Stimulated activated naive CD4-positive, alpha-beta T cell treated with Interleukin-2 at 50 U/mL for 16 hours (primary cell): ENCODE measurements at places on chromosomes 12 and 14.

DNA sequence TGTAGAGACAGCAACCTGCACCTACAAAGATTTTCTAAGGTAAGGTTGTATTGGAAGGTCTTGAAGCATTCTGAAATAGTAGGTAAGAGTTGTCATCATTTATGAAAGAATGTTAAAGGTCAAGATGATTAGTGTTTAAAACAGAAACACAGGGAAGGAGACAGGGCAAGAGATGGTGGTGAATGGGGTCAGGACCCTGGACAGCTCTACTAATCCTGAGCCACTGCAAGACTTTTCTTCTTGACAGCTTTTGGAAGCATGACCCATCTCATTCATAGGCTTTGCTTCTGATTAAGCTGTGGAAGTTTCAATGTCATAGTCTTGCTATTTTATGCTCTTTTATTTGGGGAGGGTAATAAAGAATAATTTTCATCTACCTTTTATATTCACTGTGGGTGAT, 75.5 kb upstream of the CAND1 start:
- no peak for DNase-seq

DNA sequence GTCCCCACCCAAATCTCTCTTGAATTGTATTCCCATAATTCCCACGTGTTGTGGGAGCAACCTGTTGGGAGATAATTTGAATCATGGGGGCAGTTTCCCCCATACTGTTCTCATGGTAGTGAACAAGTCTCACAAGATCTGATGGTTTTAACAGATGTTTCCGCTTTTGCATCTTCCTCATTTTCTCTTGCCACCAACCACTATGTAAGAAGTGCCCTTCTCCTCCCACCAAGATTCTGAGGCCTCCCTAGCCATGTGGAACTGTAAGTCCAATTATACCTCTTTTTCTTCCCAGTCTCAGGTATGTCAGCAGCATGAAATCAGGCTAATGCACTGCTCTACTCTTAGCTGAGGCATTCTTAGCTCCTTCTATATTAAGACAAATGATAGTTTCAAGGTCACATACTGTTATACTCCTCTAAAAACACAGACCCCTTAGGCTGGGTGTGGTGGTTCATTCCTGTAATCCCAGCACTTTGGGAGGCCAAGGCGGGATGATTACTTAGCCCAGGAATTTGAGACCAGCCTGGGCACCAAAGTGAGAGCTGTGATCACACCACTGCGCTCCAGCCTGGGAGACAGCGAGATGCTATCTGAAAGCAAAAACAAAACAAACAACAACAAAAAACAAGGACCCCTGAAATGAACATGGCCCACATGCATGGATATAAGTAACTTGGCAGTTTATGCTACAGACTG, 3.6 kb downstream of the SCAF11 start:
- no peak for DNase-seq

GRCh38 chr12:14810167-14810952, 3.6 kb downstream of the SMCO3 start:
- no peak for DNase-seq

DNA sequence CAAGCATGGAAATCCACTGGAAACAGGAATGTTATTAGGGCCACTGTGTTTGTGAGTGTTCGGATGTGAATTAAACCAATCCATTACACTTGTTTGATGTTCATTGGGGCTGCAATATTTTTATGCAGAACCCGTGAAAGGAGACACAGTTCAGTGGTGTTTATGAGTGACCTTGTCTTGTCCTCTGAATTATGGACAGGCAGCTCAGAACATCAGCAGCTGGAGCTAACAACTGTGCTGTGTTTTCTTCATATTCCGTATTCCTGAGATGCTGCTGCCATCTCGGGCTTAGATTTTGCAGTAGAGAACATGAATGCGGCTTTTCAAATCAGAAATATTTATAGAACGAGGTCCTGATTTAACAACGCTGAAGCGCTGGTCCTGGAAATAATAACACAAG, 20.3 kb upstream of the CACNA1C start:
- DNase-seq: no peak

GRCh38 chr14:32102152-32102787, 25.2 kb downstream of the ARHGAP5 start:
- no peak for DNase-seq

GRCh38 chr14:52397844-52398243, 83.7 kb downstream of the PTGER2 start:
- no peak for DNase-seq

- no peak for DNase-seq
These were observed 84.6 kb downstream of the OTOGL start for GRCh38 chr12:80183939-80184338.

- no peak for DNase-seq
These were observed 444.4 kb downstream of the NRXN3 start for GRCh38 chr14:78614593-78614992.

GRCh38 chr14:67358924-67359774, 455 bp downstream of the ATP6V1D start:
- no peak for DNase-seq

DNA sequence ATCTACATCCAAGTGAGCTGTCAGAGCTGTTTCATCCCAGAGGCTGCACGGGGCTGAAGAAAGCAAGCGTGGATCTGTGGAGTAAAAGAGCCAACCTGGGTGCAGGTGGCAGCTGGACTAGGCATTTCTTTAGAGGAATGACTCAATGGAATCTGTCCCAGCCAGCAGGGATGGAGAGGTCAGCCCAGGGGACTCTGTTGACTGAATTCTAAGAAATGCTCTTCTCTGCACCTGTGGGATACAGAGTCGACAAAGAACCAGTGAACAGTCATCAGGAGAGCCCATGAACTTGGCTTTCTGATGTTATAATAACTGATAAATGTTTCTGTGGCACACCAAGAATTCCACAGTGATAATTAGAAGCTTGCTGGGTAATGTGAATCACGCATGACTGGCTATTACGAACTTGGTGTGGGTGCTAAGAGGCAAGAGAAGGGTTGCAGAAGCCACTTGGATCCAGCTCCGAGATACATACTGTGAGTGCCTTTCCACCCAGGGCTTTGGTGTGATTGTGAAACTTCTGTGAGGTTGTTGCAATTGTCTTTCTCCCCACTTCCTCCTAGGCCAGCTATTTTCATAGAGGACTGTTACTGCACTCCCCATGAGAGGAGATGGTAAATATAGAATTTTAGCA, 16.2 kb downstream of the PYGL start:
- DNase-seq: no peak

DNA sequence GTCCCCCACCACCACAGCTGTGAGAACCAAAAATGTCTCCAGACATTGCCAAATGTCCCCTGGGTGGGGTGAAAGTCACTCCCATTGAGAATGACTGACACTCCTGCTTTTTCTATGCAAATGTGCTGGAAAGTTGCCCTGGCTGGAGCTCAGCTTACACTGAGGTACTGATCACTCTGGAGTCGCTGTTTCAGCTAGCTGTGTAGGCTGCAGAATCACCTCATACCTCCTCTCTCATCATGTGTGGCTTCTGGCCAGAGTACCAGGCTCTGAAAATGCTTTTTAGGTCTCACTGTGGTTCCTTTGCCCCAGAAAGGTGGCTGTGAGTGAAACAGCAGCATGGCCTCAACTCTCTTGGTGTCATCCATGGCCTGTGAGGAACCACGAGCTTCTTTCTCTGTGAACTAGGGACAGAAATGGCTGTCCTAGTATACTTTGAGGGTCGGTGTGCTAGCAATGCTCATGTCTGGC, 414.4 kb downstream of the DPF3 start:
- DNase-seq: no peak

DNA sequence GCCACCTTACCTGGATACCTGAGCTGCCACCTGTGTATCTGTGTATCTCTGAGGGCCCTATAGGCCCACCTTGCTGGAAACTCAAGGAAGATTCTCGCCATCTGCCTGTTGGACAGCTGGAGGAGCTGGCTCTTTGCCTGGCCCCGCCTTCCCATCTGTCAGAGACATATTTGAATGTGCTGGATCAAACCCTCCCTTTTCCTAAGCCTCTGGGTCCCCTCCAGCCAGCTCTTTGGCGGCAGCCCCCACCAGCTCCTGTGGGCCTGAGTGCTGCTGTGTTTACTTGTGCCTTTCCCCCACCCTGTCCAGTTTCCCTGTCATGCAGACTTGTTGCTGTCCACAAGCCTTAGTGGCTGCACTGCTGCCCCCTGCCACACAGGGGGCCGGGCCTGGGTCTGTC, 55.9 kb upstream of the SRSF5 start:
- DNase-seq: no peak

- DNase-seq: no peak
These were observed 14.3 kb downstream of the PTCSC3 start for GRCh38 chr14:36162267-36162666.

DNA sequence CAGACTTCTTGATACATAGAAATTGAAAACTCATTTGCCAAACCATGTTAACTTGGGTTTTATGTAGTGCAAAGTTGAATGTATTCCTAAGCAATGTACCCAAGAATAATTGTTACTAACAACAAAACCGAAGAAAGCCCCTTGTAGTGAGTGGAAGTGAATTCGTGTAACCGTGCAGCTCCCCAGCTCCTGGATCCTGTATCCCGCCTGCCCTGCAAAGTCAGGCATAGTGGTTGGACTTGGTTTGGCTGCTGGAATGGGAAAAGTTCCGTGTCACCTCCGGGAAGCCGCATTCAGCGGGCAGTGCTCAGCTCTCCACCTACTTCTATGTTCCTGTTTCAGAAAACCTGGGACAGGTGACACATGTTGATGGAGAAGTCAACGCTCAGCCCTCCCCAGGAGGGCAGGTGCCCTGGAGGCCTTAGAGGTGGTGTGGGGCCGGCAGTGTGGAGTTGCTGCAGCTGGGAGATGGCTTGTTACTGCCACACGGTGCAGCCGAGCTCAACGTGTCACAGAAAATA, 29.2 kb upstream of the C14orf180 start:
- DNase-seq: no peak

DNA sequence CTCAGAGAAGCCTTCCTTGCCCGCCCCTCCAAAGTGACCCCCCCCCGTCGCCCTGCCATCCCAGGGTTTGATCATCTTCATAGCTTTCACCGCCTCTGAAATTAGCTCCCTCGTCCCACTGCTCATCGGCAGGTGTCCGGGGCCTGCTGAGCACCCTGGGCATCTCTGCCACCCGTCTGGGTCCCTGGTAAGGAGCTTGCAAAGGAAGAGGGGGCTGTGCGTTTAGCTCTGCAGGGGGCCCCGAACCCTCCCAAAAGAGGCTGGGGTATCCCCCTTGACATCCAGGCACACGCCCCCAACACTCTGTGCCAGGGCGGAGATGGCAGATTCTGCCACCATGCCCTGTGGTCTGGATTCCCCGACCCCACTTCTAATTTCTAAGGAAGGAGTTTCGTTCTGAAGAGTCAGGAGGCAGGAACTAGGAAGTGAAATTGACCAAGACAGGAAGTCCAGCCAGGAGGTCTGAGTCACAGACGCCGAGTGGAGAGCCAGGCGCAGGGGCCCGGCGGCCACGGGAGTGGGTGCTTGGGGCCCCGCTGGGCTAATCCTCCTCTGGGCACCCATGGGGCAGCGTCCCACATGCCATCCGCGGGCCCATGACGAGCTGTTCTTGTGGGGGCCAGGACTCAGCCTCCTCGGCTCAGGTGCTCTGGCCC, 95.7 kb downstream of the RFLNA start:
- no peak for DNase-seq

DNA sequence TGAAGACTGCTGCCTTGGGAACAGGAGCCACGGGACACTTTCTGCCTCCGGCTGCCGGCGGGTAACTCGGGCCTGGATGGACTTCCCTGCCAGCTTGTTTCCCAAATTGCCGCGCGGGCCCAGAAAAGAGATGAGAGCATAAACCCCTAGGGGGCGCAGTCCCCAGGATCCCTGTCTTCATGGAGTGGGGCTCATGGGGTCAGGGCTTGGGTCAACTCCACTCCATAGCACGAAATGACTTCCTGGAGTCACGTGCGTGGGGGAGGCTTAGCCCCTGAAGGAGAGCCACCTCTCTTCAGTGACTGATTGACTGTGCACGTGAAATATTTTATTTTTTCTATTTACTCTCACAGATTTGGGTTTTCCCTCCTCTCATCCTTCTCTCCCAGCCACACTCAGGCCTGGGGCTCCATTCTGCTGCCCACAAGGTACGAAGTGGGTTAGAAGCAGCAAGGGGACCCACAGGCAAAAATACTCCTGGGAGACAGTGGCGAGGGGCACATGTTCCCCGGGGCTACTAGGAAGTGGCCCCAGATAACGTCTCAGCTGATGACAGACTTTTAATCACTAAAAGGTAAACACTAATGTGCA, 10.0 kb downstream of the PGF start:
- DNase-seq: peak; percentile 5

DNA sequence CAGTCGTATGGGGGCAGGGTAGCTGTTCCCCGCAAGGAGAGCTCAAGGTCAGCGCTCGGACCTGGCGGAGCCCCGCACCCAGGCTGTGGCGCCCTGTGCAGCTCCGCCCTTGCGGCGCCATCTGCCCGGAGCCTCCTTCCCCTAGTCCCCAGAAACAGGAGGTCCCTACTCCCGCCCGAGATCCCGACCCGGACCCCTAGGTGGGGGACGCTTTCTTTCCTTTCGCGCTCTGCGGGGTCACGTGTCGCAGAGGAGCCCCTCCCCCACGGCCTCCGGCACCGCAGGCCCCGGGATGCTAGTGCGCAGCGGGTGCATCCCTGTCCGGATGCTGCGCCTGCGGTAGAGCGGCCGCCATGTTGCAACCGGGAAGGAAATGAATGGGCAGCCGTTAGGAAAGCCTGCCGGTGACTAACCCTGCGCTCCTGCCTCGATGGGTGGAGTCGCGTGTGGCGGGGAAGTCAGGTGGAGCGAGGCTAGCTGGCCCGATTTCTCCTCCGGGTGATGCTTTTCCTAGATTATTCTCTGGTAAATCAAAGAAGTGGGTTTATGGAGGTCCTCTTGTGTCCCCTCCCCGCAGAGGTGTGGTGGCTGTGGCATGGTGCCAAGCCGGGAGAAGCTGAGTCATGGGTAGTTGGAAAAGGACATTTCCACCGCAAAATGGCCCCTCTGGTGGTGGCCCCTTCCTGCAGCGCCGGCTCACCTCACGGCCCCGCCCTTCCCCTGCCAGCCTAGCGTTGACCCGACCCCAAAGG, 804 bp downstream of the GAPDH start:
- peak; percentile 79 for DNase-seq

DNA sequence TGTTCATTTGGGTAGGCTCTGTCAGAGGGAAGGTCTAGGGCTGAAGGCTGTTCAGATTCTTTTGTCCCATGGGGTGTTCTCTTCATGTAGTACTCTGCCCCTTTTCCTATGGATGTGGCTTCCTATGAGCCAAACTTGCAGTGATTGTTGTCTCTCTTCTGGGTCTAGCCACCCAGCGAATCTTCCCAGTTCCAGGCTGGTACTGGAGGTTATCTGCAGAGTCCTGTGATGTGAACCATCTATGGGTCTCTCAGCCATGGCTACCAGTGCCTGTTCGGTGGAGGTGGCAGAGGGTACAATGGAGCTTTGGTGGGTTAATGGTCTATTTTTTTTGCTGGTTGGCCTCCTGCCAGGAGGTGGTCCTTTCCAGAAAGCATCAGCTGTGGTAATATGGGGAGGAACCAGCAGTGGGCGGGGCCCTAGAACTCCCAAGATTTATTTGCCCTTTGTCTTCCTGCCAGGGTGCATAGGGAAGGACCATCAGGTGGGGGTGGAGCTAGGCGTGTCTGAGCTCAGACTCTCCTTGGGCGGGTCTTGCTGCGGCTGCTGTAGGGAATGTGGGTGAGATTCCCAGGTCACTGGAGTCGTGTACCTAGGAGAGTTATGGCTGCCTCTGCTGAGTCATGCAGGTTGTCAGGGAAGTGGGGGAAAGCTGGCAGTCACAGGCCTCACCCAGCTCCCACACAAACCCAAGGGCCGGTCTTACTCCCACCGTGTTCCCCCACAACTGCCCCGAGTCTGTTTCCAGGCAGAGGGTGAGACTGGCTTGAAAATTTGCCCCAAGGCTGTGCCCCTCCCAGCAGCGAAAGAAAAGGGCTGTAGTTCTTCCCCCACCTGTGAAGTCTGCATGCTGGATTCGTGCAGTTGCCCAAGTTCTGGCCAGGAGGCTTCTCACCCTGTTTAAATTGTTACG, 17.5 kb downstream of the MTRFR start:
- DNase-seq: no peak
